ENCODE measurements at places on chromosomes 4 and X. TPM values are rescaled to one million over a fixed set of nuclear protein-coding genes. Genes with fewer than 3 reads are reported as not detected.

DNA sequence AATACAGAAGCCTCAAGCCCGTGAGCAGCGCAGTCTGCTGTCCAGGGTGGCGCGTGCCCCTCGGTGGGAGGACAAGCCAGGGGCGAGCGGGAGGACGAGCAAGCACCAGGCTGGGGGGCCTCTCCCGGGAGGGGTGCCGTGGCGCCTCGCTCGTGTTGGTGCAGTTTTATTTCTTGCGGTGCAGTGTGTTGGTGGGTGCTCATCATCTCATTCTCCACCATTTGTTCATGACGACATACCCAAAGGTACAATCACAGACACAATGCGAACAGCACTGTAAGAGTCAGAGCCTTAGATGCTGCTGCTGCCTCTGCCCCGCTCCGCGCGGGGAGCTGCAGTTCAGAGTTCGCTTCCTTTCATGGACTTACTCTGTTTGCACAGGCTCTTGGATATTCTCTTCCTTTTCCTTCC lies 30.3 kb downstream of the RGS12 start:
- no peaks in the 10 kb centered on the region for H3K27me3 ChIP-seq
- H3K4me1 ChIP-seq: peaks cover 11% of the 10 kb centered on the region
- DNase-seq: no peak
- H3K36me3 ChIP-seq: no peaks in the 10 kb centered on the region
- H3K27ac ChIP-seq: no peak overlapping the region

- no peak overlapping the region for H3K4me3 ChIP-seq
- no peak overlapping the region for H3K27ac ChIP-seq
Observed at GRCh38 chr4:13515268-13515667, 29.0 kb downstream of the NKX3-2 start.

- no peak overlapping the region for H3K4me3 ChIP-seq
- H3K27ac ChIP-seq: no peak overlapping the region
- no peaks in the 10 kb centered on the region for H3K36me3 ChIP-seq
- no peaks in the 10 kb centered on the region for H3K4me1 ChIP-seq
- H3K27me3 ChIP-seq: peaks cover 6% of the 10 kb centered on the region
Observed at GRCh38 chr4:4206204-4206603, 20.5 kb downstream of the OTOP1 start.

DNA sequence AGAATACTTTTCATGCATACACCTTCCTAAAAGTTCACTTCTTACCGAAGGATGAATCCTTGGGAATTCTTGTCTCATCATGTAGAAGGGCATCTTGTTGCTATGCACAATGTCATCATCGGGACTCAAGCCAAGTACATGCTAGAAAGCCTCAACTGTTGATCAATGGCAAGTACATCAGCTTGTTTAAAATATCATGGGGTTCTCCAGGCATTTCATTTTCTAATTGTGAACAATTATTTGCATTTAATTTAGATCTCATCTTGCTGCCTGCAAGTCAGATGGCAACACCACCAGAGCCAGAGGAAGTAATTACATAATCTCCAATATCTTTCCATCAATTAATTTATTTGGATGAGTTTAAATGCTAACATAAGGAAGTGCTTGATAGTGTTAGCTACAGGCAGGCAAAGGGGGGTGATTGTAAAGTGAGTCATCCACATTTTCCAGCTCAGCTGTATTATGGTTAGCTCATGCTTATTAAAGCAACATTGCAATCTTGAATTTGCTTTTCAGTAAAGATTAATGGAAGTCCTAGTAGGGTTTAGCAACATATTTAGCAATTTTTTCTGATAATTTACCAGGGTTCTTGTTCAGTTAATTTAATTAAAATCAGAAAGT lies 356.5 kb downstream of the CBLL2 start:
- peak overlapping the region; percentile 16 for H3K27ac ChIP-seq
- H3K27me3 ChIP-seq: no peaks in the 10 kb centered on the region
- H3K36me3 ChIP-seq: no peaks in the 10 kb centered on the region
- DNase-seq: peak; percentile 77
- peaks cover 4% of the 10 kb centered on the region for H3K4me1 ChIP-seq
- H3K4me3 ChIP-seq: no peak overlapping the region

DNA sequence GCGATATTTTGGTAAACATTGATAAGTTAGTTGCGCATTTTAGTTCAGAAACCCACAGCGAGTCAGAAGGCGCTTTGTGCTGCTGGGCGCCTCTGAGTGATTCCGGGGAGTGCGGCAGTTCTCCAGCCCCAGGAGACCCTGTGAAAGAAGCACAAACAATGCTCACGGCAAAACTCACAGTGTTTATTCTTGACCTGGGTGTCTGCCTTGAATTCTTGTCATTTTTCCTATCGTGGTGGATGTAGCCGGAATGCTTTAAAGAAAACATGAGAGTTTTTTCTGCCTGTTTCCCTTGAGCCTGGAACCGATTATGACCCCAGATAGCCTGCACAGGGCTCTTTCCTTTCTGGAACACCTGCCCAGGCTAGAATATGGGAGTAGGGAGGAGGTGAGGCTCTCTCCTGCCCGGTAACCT lies 6.7 kb downstream of the TBL1X start:
- no peak overlapping the region for H3K27ac ChIP-seq
- H3K36me3 ChIP-seq: no peaks in the 10 kb centered on the region
- no peaks in the 10 kb centered on the region for H3K27me3 ChIP-seq
- no peak for DNase-seq

DNA sequence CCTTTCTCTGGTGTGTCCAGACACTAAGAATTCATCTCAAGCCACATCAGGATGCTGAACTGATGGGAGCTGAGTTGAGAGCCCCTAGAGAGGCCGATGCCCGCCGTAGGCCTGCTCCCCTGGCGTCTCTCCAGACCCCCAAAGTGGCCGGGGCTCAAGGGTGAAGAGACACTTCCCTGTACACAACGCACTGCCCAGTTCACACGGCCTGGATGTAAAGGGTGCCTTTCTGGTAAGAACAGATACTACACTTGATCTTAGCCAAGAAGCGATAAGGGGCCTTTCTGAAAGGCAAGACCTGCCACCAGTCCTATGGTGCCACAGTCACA lies 5.1 kb upstream of the TREX2 start:
- H3K4me3 ChIP-seq: no peak overlapping the region
- no peaks in the 10 kb centered on the region for H3K4me1 ChIP-seq
- no peak overlapping the region for H3K27ac ChIP-seq
- no peak for DNase-seq
- no peaks in the 10 kb centered on the region for H3K27me3 ChIP-seq
- H3K36me3 ChIP-seq: no peaks in the 10 kb centered on the region

MAGT1 gene
- total RNA-seq: 95.6 TPM

MAGEB16 gene
- total RNA-seq: not detected

SLC25A14 gene
- 16.0 TPM for total RNA-seq

DNA sequence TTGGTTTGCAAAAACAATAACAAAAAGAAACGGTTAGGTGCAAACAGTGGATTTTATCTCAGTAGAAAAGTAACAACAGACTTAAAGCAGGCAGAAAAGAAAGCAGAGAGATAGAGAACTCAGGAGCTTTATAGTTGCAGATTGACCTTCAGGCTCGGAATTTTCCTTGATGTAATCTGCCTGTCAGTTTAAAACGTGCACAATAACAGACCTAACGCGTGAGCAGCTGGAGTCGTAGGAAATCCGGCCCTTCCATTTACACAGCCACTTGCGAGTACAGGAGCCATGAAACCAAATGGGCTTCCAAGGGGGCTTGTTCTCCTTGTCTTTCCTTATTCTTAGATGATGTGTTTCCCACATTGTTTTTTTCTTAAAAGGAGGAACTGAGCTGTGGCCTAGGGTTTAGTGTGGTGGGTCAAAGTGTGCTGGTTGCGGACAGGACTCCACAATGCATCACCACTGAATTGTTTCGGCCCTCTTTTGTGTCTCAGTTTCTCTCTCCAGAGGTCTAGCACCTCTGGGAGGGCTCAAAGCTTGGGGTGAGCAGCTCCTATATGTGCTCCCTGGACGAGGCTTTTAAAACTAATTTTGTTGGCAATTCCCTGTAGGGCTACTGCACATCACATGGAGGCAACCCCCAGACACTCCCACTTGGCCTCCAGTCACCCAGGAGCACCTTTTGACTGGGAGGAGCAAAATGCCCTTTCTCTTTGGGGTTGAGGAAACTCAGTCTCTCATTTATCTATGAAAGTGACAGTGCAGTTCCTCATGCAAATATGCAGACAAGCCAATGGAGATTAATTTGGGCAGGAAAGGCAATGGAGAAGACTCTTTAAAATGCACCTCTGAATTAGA lies 13.9 kb upstream of the MPP1 start:
- no peaks in the 10 kb centered on the region for H3K36me3 ChIP-seq
- no peak overlapping the region for H3K27ac ChIP-seq
- H3K27me3 ChIP-seq: no peaks in the 10 kb centered on the region
- DNase-seq: no peak
- H3K4me1 ChIP-seq: no peaks in the 10 kb centered on the region

MAGEA2 gene
- total RNA-seq: 6.1 TPM

VCX gene
- total RNA-seq: not detected

- H3K36me3 ChIP-seq: no peaks in the 10 kb centered on the region
- no peaks in the 10 kb centered on the region for H3K27me3 ChIP-seq
- H3K4me3 ChIP-seq: no peak overlapping the region
Observed at GRCh38 chr4:985123-985830, 1.6 kb upstream of the IDUA start.

DNA sequence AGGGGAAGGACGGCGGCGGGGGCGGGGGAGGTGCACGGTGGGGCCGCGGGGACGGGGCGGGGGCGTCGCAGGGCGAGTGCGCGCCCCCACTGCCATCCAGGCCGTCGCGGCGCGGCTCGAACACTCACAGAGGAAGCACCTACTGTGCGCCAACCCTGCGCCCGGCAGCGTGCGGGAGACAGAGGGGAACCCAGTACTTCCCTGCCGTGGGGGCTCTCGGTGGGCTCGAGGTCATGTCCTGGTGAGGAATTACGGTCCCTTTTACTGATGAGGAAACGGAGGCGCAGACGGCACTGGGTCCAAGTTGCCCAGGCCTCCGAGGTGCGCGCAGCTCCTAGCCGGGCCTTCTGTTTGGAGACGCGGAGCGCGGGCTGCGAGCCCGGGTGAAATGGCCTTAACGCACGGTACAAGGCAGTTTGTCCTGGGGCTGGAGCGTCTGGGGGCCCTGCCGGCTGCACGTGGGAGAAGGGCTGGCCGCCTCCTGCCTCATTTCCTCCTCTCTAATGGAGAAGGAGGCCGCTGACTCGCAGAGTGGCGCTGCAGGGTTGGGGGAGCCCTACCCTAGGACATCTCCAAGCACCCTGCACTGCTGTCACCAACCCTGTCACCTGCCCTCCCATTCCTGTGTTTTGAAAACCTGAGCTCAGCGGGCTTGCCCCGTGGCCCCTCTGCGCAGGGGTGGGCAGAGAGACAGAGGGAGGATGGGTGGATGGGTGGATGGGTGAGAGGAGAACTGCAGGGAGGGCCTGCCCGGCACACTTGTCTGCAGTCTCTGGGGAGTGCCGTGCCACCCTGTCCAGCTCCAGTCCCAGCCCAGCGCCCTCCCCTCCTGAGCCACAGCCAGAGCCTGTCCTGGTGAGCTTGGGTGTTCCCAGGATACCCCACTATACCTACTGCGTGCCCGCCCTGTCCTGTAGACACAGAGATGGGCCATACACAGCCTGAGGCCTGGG lies 106.0 kb downstream of the ADRA2C start:
- peaks cover 32% of the 10 kb centered on the region for H3K27me3 ChIP-seq
- H3K36me3 ChIP-seq: no peaks in the 10 kb centered on the region
- no peak overlapping the region for H3K27ac ChIP-seq
- H3K4me3 ChIP-seq: no peak overlapping the region
- no peak for DNase-seq

- H3K4me3 ChIP-seq: no peak overlapping the region
- H3K4me1 ChIP-seq: no peaks in the 10 kb centered on the region
- no peak for DNase-seq
- no peak overlapping the region for H3K27ac ChIP-seq
- H3K27me3 ChIP-seq: no peaks in the 10 kb centered on the region
- peaks cover 12% of the 10 kb centered on the region for H3K36me3 ChIP-seq
Observed at GRCh38 chrX:288561-288991, 7.4 kb downstream of the PLCXD1 start.

DNA sequence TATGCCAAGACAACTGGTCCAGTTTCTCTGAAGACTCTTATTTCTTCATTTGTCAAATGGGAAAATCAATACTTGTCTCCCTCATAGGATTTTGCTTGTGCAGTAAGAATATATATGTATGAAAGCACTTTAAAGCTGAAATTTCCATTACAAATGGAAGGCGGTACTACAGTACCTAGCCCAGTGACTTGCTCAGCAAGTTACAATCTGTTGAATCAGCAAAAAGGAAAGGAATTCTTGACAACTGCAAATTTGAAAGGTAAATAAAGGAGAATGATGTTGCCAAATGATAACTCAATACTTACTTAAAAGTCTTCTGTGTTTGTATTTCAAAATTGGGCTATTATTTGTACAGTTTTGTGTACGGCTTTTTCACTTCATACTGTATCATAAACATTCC lies 71.1 kb downstream of the PKD2 start:
- no peak overlapping the region for H3K4me3 ChIP-seq
- H3K27me3 ChIP-seq: no peaks in the 10 kb centered on the region
- H3K4me1 ChIP-seq: no peaks in the 10 kb centered on the region
- H3K36me3 ChIP-seq: peaks cover 14% of the 10 kb centered on the region
- no peak overlapping the region for H3K27ac ChIP-seq

HDX gene
- 8.9 TPM for total RNA-seq

UCP1 gene
- total RNA-seq: 0.46 TPM

- no peaks in the 10 kb centered on the region for H3K4me1 ChIP-seq
- no peaks in the 10 kb centered on the region for H3K36me3 ChIP-seq
- no peak overlapping the region for H3K27ac ChIP-seq
Observed at GRCh38 chrX:50941638-50942037, 31.1 kb downstream of the BMP15 start.

DNA sequence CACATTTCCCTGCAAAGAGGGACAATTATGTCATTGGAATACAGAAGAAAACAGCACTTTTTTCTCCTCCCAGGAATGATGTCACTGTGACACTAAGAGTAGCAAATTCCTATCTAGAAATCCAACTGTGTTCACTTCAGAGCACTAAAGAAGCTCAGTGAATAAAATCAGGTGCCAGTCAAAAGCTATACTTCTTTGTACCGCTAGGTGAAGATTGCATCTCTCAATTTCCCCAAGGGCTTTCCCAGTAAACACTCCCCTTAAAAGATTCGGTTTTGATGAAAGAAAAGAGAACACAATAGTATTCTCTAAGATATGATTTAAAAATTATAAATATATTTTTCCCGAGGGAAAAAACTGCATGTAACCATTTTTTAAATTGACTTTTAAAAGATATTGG lies 104.7 kb upstream of the MID1 start:
- H3K4me1 ChIP-seq: no peaks in the 10 kb centered on the region
- DNase-seq: no peak
- H3K27ac ChIP-seq: no peak overlapping the region
- H3K36me3 ChIP-seq: no peaks in the 10 kb centered on the region

GRCh38 chr4:173252024-173252935 lies 81.9 kb downstream of the HMGB2 start:
- H3K4me1 ChIP-seq: peaks cover 9% of the 10 kb centered on the region
- H3K27me3 ChIP-seq: peaks cover 5% of the 10 kb centered on the region
- peak overlapping the region; percentile 58 for H3K27ac ChIP-seq
